NCI-H82 (cell line): ENCODE measurements at places on chromosomes 2 and 18.
A peak's percentile ranks its signal among the peaks of the same experiment; 100 is the strongest.

DNA sequence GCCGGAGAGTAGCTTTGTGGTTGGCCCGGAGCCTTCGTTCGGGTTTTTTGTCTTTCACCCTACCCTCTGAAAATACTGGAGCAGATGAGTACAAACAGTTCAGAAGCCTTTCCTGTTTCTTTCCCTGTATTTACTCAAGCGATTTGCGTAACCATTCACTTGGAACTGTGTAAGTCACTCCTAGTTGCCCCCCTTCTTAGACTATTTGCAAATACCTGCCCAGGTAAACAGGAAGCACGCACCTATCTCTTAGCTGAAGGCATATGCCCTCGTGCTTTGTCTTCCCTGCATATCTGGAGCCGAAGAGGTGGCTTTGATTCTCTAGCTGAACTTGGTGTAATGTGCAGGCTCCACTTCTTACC, 1.4 kb downstream of the KCNS3 start:
- no peak for DNase-seq

- no peak for DNase-seq
Measured at GRCh38 chr18:37846996-37847395, 281.4 kb upstream of the CELF4 start.

DNA sequence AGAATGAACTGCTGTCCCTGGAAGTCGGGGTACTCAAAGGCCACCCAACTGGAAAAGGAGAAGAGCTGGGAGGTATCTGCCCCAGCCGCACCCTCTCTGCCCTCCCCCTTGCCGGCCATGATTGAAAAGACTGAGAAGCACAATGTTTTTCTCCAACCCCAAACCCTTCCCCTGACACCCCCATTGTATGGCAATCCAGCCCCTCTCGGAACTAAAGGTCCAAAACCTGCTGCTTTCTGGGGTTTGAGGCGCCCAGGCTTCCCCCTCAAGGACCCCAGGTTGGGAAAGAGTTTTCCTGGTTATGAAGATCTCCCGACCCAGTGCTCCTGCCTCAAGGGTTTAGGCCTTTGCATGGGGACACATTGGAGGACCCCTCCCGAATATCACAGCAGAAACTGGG, 1.0 kb downstream of the CRYBA2 start:
- no peak for DNase-seq

DNA sequence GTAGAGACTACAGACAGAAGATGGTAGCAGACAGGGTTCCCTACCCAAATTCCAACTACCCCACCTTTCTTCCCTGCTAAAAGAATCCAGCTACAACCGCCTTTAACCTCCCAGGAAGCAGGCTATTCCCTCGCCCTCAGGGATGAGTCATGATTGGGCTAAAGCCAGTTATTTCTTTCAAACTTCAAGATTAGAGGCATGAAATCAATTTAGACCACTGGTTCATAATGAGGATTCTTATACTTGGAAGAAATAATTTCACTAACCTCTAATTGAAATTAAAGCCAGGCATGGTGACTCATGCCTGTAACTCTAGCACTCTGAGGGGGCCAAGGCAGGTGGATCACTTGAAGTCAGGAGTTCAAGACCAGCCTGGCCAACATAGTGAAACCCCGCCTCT, 20.0 kb downstream of the TRIP12 start:
- no peak for DNase-seq

DNA sequence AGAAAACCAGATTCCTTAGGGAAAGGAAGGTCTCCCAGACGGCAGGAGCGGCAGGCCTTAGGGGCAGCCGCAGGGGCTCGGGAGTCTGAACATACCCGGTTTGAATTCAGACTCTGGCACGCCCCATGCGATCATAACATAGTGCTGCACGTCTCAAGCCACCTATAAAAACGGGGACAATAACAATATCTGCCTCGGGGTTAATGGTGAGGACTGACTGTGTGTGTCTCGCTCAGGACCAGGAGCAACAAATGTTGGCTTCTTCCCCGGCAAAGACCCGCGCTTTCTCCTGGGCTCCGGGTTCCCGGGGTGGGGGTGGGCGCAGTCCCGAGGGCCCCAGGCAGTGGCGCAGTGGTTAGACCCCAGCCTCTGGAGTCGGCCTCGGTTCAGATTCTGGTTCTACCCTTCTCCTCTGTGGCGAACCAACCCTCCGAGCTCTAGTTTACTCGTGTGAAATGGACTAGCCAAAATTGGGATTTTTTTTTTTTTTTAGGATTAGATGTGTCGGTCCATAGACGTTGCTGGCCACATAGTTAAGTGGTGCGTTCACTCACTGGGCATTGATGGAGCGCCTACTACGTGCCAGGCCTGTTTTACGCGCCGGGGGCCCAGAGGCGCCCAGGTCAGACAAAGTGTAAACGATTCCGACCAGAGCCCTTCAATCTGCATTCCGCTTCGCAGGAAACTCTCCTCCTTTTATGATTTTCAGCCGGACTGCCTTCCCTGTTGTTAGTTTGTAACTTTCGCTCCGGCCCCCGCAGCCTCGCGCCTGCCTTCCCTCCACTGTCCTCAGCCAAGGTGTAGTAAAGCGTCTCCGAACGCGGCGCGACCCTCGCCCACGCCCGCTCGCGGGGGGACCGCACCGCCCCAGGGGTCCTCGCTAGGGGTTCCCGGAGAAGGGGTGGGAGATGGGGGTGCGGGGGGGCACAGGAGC, 820 bp upstream of the SH3BP4 start:
- peak; percentile 40 for DNase-seq

DNA sequence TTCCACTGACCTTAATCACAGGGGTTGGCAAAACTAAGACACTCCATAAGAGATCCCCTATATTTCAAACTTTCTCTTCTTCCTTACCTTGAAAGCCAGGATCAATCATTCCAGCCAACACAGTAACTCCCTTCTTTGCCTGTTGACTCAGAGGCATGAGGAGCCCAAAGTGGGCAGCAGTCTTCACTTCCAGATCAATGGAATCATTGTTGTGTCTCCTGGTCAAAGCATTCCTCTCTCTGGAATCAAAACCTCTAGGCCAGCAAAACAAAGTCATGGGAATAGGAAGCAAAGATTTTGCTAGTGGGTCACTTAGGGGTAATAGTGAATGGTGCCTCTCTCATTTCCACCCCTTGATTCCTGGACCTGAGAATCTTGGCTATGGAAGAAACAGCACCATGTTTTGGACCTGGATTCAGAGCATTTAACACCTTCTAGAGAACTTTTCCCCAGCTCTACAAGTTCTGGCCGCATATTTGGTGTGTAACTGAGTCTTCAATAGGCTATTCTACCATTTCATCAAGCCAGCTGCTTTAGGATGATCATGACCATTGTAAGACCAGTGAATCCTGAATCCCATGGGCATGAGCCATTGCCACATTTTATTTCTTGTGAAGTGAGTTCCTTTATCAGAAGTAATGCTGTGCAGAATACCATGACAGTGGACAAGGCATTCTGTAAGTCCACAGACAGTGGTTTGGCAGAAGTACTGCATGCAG, 65.7 kb upstream of the SERPINE2 start:
- no peak for DNase-seq
